AG20443 (cell line): ENCODE measurements at places on chromosomes 4 and X.

DNA sequence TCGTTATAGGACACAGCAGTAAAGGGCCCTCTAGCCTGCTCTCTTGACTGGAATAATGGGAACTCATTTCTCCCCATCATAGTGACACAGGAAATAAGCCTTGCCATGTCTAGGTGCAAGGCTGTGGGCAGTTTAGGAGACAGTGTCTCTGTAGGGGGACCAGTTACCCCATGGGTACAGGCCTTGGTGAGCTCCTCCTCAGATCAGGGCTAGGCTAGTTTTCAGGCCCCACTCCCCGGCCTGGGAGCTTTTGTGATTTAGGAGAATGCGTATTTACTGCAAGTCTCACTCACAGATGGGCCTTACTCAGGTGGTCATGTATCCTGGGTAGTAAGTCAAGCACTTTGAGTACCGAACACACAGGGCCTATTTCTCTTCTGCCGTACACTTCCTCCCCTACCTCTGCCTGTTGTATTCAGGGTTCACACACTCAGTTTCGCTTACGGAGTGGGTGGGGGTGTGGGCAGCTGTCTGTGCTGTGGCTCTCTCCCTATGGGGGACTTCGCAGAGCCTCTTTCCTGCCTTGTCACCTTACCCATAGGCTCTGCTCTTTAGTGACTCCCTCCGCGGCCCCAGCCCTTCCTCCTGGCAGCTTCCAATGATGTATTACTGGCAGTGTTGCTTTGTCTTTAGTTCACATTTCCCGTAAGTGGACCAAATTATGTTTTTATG lies 34.2 kb downstream of the FAM193A start:
- no peak for DNase-seq

DNA sequence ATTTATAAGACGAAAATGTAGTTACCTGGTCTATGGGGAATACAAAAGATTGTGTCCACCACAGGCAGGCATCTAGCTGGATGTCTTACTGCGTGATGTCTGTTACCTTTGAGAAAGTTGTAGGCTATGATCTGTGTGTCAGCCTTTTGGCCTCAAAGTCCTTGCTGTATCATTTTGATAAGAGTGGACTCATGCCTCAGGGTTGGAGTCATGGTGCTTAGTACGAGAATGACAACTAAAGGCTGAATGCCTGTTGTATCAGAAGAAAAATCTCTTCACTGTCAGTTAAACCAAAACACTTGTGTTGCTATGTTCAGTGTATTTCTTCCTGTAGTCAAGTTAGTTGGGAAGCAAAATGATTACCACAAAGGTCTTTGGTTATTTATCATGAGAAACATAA lies 226.2 kb downstream of the ARHGAP10 start:
- no peak for DNase-seq

GRCh38 chr4:98248934-98249333 lies 12.2 kb upstream of the RAP1GDS1 start:
- DNase-seq = no peak

DNA sequence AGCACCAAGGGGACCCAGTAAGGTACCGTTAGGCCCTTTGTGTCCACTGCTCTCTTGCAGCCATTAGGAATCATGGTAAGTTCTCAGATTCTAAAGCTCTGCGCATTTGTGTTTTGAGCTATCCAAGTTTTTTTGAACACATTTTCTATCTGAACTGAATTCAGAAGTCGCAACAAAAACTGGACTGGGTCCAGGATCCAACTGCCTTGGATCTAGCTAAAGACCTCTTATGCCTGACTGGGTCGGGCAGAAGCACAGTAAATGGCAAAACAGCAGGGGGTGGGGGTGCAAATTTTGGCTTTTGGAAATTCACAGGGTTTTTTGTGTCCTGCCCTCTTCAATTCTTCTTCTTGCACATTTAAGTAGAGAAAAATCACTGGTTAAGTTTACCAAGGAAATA lies 30.0 kb downstream of the RCHY1 start:
- DNase-seq = no peak

DNA sequence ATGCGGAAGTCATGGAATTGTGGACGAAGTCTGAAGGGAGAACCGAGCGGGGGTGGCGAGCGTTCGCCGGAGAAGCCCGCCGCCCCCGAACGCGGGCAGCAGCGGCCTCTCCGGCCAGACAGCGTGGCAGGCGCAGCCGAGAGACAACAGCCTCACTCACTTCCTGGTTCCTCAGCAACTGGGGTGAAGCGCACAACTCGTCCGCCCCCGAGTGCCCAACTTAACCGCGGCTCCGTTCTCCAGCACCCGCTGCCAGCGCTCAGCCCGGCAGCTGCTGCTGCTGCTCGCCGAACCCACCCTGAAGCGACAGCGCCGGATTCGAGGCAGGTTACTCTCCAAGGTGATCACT lies 68.0 kb downstream of the NOCT start:
- DNase-seq = peak; percentile 80

DNA sequence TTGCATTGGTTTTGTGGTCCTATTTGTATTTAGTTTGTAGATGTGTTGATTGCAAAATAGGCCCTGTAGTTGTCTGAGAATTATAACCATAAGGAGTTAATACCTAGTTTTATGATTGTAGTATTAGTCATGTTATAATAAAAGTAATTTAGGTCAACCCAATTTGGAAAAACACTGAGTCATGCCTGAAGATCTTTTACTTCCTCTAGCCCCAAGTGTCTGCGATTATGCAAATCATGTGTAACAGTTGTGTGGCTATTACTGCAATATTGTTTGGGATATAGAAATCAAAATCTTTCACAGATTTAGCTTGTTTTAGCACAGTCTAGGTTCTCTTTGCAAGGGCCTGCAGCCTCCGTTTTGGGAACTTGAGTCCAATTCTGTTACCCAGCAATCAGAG lies 12.6 kb downstream of the SRD5A3 start:
- peak; percentile 85 for DNase-seq

DNA sequence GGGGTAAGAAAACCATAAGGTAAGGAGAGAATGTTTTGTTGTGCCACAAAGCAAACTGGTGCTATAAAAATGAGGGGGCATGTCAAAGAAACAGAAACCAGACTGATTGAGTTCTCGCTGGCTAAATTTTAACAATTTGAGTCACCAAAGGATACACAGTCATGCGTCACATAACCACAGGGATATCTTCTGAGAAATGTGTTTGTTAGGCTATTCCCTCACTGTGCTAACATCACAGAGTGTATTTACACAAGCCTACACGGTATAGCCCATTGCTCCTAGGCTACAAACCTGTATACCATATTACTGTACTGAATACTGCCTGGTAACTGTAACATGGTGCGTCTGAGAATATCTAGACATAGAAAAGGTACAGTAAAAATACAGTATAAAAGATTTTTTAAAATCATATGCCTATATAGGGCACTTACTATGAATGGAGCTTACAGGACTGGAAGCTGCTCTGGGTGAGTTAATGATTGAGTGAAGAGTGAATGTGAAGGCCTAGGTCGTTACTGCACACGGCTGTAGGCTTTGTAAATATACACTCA lies 50.1 kb downstream of the FBXW7 start:
- DNase-seq = peak; percentile 29

GRCh38 chr4:123055943-123056342 lies 133.5 kb upstream of the NUDT6 start:
- DNase-seq = peak; percentile 26

- DNase-seq = no peak
These were observed 58.6 kb upstream of the TLL1 start for GRCh38 chr4:165814256-165815020.

GRCh38 chr4:112325530-112325929 lies 28.4 kb downstream of the ALPK1 start:
- DNase-seq = no peak

DNA sequence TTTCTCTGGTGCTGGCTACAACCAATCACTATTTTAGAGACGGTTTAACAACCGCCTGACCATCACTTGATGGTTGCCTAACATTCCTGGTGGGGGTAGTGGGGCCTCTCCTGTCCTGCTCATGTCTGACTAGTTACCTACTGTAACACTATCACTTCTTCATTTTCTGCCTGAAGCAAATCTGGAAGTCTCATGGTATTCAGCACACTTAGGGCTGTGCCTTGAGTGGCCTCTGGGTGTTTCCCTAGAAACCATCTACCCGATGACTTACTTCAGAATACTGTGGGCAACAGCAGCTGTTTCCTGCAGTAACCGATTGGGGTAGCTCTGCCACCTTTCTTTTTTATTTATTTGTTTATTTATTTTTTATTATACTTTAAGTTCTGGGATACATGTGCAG lies 880.1 kb upstream of the INTU start:
- no peak for DNase-seq

DNA sequence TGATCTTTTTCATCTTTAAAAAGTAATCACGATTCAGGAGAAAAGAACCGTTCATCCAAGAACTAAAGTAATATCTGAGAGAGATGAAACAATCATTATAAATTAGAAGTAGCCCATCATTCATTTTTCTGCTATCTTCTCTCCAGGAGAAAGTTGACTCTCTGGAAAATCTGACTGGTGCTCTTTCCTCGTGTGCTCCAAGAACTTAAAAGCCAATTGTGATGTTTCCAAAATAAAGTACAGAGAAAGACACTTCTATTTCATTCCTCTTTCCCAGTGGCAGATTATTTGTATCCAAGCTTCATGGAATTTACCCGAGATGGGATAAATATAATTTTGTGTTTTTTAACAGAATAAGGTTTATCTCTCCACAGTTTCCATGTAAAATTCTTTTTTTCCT lies 212.5 kb upstream of the NOCT start:
- DNase-seq = no peak

GRCh38 chrX:20974326-20974725 lies 399.9 kb upstream of the CNKSR2 start:
- DNase-seq = no peak

GRCh38 chr4:6235012-6235411 lies 34.6 kb upstream of the WFS1 start:
- no peak for DNase-seq

GRCh38 chr4:74100531-74100930 lies 1.5 kb upstream of the CXCL2 start:
- DNase-seq = no peak

GRCh38 chrX:45518552-45518951 lies 317.9 kb upstream of the DIPK2B start:
- no peak for DNase-seq

- DNase-seq = no peak
These were observed 234.9 kb upstream of the CTSO start for GRCh38 chr4:156188596-156188995.

GRCh38 chr4:26459054-26459755 lies 31.1 kb downstream of the CCKAR start:
- peak; percentile 76 for DNase-seq

DNA sequence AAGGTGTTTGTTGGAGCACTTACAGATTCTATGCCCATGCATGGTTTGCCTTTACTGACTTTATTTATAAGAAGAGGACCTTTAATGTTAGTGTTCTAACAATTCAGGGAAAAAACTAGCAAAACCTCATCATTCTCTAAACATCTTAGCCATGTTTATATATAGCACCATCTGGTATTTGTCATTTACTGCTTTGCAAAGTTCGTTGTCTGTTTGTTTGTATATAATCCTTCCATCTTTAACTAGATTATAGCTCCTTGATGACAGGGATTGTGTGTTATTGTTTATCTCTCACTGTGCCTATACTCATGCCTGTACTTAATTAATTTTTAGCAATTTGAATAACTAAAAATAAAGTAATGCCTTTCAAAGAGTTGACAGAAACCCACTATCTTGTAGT lies 170.6 kb upstream of the PACRGL start:
- no peak for DNase-seq

- DNase-seq = no peak
These were observed 315.4 kb downstream of the ANTXR2 start for GRCh38 chr4:79757600-79757999.

- DNase-seq = no peak
These were observed 146.7 kb upstream of the ZXDB start for GRCh38 chrX:57445076-57445475.

DNA sequence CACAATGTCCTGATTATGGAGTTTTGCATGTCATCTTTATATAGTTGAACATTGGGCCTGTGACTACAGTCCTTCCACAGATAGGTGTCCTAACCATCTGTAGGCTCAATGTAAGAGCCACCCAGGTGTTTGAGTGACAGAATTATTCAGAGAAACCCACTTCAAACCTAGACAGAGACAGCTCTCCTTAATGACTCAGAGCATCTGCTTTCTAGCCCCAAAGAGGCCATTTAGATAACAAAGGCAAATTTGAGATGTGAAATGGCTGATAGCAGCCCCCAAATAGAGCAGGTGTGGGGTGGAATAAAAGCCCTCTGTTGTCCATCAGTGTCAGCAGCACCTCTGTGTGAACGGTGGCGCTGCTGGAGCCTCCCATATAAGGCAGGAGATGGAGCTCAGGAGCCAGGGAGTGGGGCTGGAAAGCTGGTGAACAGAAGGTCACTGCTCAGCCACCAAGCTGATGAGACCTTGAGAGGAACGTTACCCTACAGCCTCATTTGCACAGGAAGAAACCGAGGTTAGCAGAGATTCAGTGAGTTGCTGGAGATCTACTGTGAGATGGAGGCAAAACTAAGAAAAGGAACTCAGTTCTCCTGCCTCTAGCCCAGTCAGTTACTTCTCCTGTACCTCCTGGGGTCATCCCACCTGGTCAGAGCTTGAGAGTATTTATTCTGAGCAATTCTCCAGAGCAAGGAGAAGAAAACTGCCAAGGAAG lies 153.3 kb upstream of the LNX1 start:
- no peak for DNase-seq

DNA sequence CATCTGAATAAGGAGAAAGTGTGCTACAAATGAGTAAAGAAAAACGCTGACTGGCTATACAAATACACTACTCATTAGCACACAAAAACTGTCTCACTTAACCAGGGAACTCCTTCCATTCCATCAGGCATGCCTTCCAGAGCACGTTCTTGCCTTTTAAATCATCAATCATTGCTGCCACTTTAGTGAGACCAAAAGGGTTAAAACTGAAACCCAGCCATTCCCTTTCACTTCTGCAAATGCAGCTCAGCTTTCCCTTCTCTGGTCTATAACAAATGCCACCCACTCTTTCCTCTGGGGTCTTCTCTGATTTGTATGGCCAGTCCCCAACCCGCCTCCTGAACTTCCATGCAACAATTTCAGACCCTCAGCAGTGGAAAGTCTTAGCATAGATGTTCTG lies 231.5 kb downstream of the TRIML1 start:
- no peak for DNase-seq

DNA sequence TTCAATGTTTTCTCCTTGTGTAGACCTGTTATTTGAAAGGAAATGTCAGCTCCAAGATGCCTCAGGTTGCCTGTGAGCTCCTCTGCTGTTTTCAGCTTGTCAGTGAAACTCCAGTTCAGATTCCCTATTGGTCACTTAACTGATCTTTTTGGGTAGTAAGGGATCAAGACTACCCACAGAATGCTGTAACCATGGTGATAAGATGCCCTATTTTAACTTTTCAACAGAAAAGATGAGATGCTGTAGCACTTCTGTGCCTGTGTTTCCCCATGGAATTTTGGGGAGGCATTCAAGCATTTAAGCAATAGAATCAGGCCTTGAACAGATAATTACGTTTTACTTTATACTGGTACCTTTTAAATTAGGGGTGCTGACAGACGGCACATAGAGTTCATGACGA lies 106.6 kb upstream of the H2AZ1 start:
- DNase-seq = no peak

GRCh38 chr4:47942081-47942819 lies 27.9 kb upstream of the NFXL1 start:
- DNase-seq = no peak

GRCh38 chr4:90162566-90162965 lies 35.4 kb downstream of the CCSER1 start:
- no peak for DNase-seq

- DNase-seq = no peak
These were observed 76.4 kb downstream of the EGF start for GRCh38 chr4:109989044-109989443.

- no peak for DNase-seq
These were observed 1195.9 kb upstream of the PRKX start for GRCh38 chrX:4909348-4909747.

GRCh38 chrX:132101799-132102198 lies 26.0 kb downstream of the FRMD7 start:
- DNase-seq = no peak
